WTC11 (cell line): ENCODE measurements at places on chromosomes 4 and X.

DNA sequence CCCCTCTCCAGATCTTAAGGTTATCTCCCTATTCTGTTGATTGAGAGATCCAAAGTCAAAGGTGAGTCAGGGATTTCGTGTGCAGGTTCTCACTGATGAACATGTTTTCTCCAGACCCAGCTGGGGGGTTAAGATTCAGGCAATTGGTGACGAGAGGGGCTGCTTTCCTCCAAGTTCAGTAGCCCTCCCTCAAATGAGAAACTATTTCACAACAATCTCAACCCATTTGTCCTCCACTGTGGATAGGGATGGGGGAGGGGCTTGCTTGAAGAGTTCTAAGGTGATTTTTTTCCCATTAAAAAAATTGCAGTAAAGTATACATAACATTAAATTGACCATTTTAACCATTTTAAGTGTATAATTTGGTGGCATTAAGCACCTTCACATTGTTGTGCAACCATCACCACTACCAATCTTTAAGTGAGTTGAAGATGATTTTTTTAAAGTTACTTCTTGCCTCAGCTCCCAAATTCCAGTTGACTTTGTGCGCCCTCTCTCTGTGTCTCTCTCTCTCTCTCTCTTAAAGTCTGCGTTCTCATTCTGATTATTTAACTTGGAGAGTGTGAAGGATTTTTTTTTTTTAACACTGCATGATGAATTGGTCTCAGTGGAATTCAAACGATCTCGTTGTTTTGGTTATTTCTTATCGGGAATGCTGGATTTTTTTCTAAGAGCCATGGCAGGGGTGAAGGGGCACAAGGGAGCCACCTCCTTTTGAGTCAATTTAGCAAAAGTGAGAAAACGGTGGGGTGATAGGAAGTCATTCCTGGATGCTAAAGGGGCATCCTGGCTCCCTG, 175.9 kb downstream of the SHROOM3 start:
- H3K27ac ChIP-seq, result peak overlapping the region; percentile 89
- no peak overlapping the region; the same call in 1 of the 2 replicates for H3K4me3 ChIP-seq
- H3K27me3 ChIP-seq, result peaks cover 6% of the 10 kb centered on the region; the same call in 1 of the 2 replicates
- no peaks in the 10 kb centered on the region for H3K36me3 ChIP-seq
- DNase-seq, result no peak

DNA sequence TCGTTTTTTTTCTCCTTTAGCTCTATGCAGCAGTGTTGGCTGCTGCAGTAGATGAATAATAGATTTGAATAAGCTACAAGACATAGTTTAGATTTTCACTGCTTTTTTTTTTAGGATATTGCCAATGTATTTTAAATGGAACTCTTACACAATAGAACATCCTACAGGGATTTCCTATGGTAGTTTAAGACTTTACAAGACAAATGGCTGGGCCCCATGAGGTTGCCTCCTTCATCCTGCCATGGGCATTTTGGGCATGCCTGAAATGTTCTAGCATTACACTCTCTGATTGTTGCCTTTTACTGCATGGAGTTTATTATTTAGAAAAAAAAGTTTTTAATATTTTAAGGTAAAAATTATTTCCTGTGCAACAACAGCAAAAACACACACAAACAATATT, 74.5 kb downstream of the MID1 start:
- H3K4me3 ChIP-seq, result peak overlapping the region; percentile 45; the same call in 1 of the 2 replicates
- no peaks in the 10 kb centered on the region for H3K27me3 ChIP-seq
- peaks cover 73% of the 10 kb centered on the region for H3K4me1 ChIP-seq
- no peak for DNase-seq
- no peaks in the 10 kb centered on the region for H3K36me3 ChIP-seq
- H3K27ac ChIP-seq, result peak overlapping the region; percentile 98

- H3K4me1 ChIP-seq, result peaks cover 32% of the 10 kb centered on the region
- H3K4me3 ChIP-seq, result no peak overlapping the region
These were observed 39.4 kb downstream of the RAPGEF2 start for GRCh38 chr4:159142241-159142640.

- no peak overlapping the region; the same call in 1 of the 2 replicates for H3K27ac ChIP-seq
- DNase-seq, result no peak
- H3K4me1 ChIP-seq, result no peaks in the 10 kb centered on the region
- no peak overlapping the region for H3K4me3 ChIP-seq
- H3K27me3 ChIP-seq, result no peaks in the 10 kb centered on the region
These were observed 106.1 kb downstream of the ARAP2 start for GRCh38 chr4:36138220-36138619.

GRCh38 chr4:10455133-10455532, 2.1 kb downstream of the ZNF518B start:
- peaks cover 41% of the 10 kb centered on the region for H3K36me3 ChIP-seq
- H3K4me3 ChIP-seq, result peak overlapping the region; percentile 85
- peaks cover 32% of the 10 kb centered on the region for H3K4me1 ChIP-seq
- DNase-seq, result no peak

GRCh38 chr4:2935762-2936743, 27.2 kb downstream of the NOP14 start:
- H3K27ac ChIP-seq, result peak overlapping the region; percentile 51; the same call in 1 of the 2 replicates
- DNase-seq, result no peak
